ENCODE measurements at places on chromosomes 4 and X.

DNA sequence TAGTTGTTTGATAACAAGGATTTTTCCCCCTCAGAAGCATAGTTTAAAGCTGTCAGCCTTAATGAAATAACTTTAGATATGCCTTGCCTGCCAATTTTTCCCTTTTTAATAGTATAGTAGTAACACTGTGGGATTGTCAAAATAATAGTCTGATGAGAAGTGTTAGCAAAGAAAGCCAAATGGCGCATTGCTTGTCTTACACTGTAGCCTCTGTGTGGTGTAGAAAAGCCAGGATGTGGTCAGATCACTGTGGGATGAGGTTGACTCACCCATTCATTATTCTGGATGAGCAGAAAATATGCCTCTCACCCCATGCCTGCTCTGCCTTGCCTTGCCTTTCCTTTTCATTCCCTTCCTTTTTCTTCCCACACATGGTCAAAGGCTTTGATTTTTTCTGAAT lies 257.8 kb upstream of the NRK start:
- no peak for DNase-seq

GRCh38 chrX:155188786-155189185 lies 27.5 kb upstream of the VBP1 start:
- no peak for DNase-seq

DNA sequence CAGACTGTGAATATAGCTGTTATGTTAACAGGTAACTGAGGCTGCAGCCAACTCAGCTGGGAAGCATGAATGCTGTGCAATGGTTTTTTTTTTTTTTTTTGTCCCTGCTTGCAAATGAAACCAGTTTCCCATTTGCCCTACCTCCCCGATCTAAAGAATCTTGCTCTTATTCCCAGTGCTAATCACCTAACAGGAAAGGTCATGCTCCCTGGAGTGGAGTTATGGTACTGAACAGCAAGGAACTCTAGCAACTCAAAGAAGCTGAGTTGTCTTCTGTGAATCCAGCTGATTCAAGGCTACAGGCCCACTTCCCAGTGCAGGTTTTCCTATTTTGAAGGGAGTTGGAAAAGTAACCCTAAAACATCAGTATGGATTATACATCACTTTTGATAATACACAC lies 52.1 kb downstream of the HTR2C start:
- DNase-seq = no peak

DNA sequence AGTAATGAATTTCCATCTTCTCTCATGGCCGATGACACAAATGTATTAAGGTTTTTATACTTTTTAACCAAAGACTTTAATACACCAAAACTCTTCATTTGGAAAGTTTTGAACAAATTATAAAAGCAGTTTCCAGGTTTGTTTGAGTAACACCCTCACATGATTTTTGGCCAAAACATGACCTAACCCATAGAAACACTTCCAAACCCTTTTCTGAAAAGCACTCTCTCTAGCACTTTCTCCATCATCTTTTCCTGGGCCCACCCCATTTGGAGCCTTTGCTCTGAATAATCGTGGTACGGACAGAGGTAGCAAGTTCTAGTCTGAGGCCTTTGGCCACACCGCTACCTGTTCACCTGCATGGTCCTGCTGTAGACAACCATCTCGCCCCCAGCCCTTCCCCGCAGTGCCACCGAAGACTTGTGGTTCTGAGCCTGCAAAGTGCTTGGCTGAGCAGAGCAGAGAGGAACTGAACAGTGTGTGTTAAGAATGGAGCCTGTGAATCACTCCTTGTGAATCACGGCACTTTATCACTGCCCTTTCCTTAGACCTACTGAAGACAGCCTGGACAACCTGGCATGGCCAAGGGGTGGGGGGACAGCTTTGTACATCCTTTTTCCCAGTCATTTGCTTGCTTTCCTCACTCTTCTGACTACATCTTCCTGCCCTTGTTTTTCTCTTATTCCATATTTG lies 181.8 kb downstream of the PTTG2 start:
- DNase-seq = no peak

DNA sequence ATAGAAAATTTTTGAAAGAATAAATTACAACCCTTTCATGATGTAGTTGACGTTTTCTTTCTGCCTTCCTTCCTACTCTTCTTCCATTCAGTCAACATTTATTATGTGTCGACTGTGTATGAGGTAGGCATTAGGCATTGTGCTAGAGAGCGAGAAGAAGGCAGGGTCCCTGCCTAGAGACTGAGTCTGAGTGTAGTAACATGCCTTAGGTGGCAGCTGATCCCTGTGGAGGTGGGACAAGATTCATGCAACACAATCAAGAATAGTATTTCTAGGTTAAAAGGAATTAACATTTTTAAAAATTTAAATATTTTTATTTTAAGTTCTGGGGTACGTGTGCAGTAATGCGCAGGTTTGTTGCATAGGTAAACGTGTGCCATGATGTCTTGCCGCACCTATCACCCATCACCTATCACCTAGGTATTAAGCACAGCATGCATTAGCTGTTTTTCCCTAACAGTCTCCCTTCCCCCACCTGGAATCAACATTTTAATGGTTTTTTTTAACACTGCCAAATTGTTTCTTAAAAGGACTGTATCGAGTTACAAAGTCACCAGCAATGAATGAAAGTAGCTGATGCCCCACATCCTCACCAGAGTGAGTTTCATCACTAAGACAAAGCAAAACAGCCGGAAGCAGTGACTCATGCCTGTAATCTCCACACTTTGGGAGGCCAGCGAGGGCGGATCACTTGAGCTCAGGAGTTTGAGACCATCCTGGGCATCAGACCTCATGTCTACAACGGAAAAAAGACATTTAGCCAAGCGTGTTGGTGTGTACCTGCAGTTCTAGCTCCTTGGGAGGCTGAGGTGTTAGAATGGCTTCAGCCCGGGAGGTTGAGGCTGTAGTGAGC lies 84.0 kb downstream of the WWC2 start:
- peak; percentile 7 for DNase-seq

DNA sequence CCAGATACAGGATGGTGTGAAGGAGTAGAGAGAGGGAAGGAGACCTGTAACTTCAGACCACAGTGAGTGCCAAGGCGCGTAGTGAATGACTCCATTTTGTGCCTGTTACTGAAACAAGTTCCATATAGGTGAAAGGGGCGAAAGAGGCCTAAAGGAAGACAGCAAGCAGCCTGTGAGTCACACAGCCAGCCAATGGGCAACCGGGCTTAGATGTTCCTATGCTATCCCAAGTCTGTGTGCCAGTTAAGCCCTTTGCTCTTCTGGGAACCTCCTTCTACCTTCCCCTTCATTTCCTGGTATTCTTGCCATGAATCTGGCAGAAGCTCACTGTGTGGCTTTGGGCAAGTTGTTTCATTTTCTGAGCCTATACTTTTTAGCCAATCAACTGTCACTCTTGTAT lies 161.8 kb upstream of the LDB2 start:
- DNase-seq = no peak

DNA sequence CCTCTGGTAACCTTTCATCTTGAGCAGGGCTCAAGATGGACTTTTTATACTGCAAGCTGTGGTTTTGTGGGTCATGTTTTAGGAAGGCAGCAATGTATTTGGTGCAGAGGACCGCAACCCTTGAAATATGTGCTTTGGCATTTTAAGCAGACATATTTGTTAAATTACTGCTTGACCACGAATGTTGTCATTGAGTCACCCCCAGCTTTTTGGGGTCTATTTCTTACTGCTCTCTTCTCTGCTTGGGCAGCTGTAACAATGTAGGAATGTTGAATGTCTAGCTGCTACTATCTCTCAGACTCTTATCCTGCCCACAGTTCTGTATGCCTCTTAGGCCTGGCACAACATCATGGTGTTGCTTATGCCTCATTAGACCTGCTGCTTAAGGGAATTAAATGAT lies 6.0 kb downstream of the RBPJ start:
- DNase-seq = no peak

- DNase-seq = no peak
Measured at GRCh38 chrX:105803891-105804290, 18.4 kb upstream of the NRK start.

- DNase-seq = no peak
Measured at GRCh38 chrX:41449131-41449530, 2.0 kb downstream of the NYX start.

DNA sequence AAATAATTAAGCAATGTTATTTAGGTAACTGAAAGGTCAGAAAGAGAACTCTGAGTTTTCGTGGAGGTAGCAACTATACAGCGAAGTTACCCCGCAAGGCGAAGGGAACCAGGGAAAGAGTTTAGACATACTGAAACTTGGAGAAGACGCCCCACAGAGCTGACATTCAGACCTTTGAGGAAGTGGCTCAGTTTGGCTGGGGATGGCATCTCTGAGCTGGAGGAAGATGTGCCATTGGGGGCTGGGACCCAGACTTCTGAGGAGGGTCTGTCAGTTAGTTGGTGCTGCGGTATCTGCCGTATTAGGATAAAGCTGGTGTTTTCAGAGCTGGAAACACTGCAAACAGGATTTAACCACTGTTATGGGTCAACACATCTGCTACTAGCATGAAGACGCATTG lies 156.6 kb downstream of the ANKRD50 start:
- no peak for DNase-seq

GRCh38 chr4:189504220-189504619 lies 436.5 kb upstream of the FRG1 start:
- DNase-seq = no peak

DNA sequence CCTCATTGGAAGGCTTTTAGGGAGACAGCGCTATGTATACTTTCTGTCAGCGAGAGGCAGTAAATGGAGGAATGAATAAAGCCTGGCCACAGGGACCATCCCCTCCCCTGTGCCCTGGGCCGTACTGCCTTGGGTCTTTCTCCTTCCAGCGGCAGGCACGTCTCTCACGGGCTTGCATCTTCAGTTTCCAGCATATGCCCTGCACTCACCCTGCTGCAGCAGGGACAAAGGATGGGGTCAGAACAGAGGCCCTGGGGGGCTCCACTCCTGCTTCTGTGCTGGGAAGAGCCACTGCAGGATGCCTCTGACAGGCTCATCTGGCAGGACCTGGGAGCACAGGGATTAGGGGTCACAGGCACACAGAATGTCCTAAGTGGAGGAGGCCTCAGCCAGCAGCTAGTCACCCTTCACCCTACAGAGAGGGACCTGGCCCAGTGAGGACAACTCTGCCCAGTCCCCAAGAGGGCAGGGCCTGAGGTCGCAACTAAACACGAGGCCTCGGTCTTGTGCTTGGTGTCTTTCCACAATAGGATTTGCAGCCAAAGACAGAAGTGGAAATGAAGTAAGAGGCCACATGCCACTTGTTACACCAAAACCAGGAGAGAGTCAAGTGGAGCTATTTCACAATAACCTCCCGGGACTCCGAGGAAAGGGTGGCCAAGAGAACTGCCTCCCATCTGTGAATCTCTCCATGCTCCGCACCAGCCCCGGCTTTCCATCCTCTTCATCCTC lies 150.8 kb downstream of the AFAP1 start:
- no peak for DNase-seq

- DNase-seq = no peak
Measured at GRCh38 chrX:129802863-129803262, 23.1 kb downstream of the SASH3 start.

DNA sequence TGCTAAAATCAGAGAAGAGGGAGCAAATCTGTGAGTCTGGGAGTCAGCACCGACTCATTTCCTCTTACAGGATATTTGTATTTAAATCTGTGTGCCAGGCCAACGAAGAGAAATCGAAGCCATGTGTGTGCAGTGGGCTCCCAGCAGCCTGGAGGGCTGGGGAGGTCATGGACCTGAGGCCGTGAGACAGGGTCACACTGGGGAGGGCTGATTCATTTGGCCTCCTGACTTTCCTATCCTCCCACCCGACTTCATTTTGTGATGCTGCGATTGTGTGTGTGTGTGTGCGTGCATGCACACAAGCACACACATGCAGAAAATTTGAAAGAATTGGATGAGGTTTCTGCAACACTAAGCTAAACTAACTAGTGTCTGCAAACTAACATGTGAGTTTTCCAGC lies 48.7 kb upstream of the STX18 start:
- DNase-seq = no peak

DNA sequence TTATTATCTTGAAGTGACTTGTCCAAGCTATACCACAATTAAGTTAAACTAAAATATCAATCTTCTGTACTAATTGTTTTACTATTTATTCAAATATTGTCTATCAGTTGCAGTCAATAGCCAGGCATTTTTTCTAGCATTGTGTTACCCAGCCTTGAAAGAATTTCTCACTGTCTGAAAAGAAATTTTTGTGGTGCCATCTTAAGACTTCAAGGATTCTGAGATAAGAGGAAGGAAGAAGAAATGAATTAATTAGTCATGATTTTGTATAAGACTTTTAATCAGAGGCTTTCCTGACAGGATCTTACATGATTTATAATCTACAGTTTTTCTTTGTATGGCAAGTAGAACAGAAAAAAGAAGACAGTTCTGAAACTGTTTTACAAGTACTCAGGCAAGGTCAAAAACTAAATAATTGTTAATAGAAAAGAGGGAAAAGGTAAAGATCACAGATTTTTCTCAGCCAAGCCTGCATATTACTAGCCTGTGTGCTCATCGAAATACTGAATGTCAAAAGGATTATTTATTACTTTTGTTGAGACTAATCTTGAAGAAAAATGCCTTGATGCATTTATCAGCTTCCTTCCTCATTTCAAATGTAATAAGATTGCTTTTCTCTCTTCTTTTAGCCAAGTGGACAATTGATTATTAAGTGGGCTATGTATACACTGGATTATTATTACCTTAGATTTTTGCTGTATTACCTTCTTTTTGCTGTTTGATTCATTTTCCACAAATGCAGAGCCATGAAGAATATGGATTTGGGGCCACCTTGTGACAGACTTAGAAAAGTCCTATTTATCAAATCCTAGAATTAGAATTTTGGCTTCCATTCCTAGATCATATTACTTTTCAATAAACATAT lies 53.8 kb downstream of the CXCL1 start:
- no peak for DNase-seq

- DNase-seq = no peak
Measured at GRCh38 chrX:84724576-84724975, 222.3 kb upstream of the HDX start.

DNA sequence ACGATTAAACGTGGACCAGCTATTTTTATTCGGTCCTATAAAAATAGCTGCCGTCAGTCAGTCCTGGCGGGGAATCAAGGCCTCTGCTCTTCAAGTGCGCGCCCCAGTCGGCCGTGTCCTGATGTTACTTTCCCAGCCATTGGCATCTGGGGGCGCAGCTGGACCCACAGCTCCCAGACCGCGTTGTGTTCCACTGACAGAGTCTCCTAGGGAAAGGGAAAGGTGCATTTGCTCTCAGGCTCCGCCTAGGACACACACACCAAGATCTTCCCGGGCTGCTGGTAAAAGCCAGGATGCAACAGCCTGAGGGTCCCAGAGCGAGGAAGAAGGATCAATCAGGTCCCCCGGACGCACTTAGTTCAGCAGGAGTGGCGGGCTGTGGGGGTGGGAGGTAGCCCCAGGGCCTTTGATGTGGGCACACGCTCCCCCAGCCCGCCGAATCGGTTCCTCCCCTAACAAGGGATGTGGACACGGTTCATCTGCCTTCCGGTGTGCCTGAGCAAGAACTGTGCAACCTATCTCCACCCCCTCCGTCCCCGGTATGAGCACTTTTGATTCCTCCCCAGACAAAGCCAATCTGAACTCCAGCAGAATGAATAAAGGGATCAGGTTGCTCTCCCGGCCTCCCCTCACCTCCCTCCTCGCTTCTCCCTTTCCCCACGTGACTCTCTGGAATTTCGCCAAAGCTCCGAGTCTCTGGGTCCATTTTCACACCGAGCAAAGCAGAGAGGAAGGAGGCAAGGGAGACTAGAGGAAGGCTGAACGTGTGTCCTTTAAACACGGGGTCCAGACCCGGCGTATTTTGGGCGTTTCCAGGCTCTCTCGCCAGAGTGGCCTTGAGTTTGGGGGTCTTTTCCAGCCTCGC lies 626 bp upstream of the FRAS1 start:
- DNase-seq = no peak

- no peak for DNase-seq
Measured at GRCh38 chrX:10381193-10381592, 224.4 kb downstream of the CLCN4 start.

- DNase-seq = no peak
Measured at GRCh38 chr4:154456240-154456639, 35.4 kb downstream of the DCHS2 start.
